ENCODE measurements at places on chromosomes 6 and 20.

- DNase-seq = no peak
Measured at GRCh38 chr20:62601172-62601571, 41.1 kb upstream of the SLCO4A1 start.

DNA sequence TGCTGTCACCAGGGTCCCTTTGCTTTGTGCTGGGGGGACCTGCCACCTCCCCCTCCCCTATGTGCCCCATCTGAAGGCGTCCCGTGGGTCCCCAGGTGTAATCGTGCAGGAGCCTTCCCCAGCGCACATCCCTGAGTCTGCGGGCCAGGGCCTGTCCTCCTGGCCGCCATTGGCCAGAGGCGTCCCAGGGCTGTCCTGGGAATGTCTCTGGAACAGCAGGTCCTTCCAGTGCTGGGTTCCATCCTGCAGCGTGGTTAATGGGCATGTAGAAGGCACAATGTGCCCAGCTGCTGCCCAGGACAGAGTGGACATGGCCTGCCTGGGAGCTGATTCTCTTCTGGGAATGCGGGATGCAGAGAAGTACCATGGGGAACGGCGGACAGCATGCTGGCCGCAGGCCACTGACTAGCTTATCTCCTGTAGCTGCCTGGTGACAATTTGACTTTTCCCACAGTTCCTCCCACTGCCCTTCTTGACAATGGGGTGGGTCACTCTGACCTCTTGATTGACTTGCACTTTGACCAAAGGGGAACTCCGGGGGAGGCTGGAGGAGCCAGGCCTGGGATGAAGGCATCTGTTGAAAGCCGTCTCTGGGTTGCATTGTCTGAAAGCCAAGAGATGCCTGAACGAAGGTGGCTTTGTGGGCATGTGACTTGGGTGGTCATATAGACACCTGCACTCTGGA lies 64.0 kb downstream of the CTCFL start:
- no peak for DNase-seq

GRCh38 chr20:2849529-2849928 lies 9.0 kb downstream of the VPS16 start:
- no peak for DNase-seq

DNA sequence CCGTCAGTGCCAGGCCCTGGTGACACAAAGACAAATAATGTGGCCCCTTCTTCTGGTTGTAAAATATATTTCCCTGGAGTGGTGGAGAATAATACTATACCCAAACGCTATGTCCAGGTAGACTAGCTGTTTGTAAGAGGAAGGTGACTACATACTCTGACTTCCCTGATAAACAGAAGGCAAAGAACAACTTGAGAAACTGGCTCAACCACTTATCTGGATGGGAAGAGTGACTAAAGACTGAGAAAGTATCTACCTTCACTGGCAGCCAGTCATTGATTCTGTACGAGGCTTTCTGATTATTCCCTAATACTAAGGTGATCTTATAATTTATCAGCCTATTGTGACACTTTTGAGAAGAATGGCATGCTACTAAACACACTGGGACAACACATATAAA lies 569.7 kb downstream of the EPHA7 start:
- DNase-seq = no peak

GRCh38 chr20:32763202-32764004 lies 1.2 kb downstream of the DNMT3B start:
- no peak for DNase-seq

DNA sequence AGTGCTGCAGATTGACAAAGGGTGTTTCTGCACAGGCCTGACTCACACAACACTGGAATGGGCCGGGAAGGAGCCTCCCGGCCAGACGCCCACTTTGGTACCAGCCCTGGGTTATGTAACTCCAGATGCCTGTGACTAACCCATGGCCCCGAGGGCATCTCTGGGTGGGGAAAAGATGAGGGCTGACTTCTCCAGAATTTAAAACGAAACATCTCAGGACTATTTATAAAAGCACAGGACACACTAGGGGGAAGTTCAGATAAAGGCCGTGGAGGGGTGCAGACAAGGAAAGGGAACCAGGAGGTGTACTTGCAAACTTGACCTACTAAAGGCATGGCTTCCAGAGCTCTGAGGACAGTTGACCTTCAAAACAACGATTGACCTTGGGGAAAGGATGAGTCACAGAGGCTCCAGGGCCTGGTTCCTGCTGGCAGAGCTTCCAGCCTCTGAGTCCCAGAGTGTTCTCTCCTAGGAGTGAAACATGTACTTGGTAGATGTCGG lies 196.9 kb downstream of the NFATC2 start:
- peak; percentile 24 for DNase-seq

DNA sequence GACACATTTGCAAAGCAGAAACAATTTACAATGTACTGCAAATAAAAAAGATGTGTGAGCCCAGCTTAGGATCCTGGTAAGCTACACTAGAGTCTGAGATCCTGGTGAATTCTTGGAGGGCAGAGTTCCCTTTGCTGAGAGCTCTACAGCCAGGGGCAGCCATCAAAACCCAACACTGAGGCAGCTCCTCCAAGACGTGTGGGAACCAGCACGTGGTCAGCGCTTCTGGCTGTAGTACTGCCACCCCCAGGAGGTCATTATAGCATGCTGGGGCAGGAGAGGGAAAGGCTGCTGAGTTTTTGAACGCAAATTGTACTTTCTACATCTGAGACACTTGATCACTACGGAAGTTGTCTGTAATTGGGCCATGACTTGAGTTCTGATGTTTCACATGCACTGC lies 131.5 kb downstream of the INSM1 start:
- no peak for DNase-seq

GRCh38 chr6:42066156-42066675 lies 15.9 kb downstream of the TAF8 start:
- DNase-seq = no peak

GRCh38 chr6:7183707-7184106 lies 75.9 kb downstream of the RREB1 start:
- DNase-seq = no peak

GRCh38 chr6:92263864-92264263 lies 1155.5 kb downstream of the EPHA7 start:
- no peak for DNase-seq

- no peak for DNase-seq
Measured at GRCh38 chr20:38700141-38700540, 24.1 kb upstream of the SLC32A1 start.

GRCh38 chr20:32191873-32192272 lies 15.7 kb downstream of the PLAGL2 start:
- no peak for DNase-seq

DNA sequence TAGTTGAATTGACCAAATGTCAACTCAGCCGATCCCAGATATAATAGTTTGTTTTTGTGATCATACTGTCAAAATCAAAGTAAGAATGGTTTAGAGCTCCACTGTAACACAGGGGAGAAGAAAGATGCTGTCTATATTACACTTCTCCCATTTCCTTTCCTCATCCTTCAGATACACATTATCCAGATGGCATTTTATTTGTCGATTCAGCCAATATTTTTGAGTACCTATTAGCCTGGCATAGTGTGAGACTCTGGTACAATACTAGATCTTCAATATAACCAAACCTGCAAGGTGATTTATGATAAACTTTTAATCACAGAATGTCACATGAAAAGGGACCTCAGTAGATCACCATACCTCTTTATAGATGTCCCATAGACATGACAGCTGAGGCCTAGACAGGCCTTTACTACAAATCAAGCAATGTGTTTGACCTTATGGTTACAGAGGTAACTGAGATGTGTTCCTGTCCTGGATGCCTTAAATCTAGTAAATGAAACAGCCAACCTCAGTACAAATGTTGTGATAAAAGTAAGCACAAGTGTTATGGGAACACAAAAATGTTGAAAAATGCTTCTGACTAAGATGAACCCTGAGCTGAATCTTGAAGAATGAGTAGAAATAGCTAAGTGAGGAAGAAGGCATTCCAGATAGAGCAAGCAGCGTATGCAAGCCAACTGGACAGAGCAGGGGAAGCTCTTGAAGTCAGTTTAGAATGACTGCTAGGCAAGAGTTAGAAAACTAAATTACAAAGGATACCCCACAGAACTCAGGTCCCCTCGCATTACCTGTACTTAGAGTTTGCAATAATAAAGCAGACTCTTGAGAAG lies 1.9 kb downstream of the FBXO9 start:
- DNase-seq = no peak

DNA sequence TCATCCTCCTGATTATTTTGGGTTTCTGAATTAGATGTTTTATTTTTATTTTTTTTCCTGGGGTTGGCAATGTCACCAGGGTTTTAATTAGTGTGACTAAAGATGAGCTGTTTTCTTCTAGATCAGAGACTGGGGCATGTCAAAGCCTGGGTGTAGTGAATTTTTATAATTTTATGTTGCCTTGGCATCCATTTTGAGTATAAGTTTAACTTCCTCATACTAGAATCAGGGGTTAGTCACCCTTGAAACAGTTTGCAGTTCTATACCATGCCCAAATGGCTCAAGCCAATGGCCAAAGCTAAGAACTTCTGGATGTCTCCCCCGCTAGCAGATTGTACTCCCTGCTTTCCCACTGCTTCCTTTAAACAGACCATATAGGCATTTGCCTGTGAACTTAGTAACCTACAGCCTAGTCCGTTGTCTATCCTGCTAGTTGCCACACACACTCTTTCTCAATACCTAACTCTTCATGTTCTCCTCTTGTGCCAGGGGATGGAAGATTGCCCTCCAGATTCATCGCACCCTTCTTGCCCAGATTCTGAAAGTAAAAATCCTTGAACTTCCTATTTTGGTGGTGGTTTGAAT lies 54.5 kb downstream of the KIAA0408 start:
- no peak for DNase-seq

- DNase-seq = no peak
Measured at GRCh38 chr6:34063651-34064050, 82.2 kb downstream of the GRM4 start.

GRCh38 chr6:148565321-148565926 lies 181.4 kb upstream of the UST start:
- no peak for DNase-seq

- no peak for DNase-seq
Measured at GRCh38 chr6:13447949-13448724, 39.3 kb downstream of the GFOD1 start.

- no peak for DNase-seq
Measured at GRCh38 chr6:12958052-12958706, 241.6 kb downstream of the PHACTR1 start.

DNA sequence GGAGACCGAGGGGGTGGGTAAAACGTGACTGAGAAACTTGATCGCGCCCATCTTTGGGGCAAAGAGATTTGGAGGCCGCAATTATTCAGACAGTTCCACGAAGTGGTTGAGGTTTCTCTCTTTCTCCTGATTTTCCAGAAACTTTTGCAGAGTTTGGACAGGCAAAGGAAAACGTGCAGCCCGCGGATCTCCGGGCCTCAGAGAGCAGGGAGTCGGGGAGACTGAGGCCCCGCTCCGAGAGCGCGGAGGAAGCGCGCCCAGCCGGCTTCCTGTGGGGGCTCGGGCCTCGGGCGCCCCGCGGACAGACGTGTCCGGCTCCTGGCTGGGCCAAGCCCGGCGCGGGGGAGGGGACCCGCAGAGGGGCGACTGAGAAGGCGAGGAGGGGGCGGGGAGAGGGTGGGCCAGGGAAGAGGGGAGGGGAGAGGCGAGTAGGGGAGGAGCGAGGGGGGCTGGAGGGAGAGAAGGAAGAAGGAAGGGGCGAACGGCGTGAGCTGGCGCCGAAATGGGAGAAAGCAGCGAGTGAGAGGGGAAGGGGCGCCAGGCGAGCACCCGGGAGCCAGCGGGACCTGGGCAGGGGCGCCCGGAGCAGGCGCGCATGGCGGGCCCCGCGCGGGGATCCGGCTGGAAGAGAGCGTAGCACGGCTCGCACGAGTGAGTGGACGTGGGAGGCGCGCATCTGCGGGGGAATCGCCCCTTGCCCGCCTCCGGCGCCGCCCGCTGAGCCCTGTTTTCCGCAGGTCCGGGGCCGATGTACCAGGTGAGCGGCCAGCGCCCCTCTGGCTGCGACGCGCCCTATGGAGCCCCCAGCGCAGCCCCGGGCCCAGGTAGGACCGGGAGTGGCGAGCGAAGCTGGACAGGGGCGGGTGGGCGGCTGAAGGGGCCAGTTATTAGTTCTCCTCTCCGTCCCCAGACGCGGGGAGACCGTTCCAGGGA lies at the start of gene MDFI:
Gene MDFI (plus strand): TSS at position 467 of the 933 bp plus-strand sequence. CDS start 282 bp downstream, at position 749.
- no peak for DNase-seq

GRCh38 chr6:170459451-170459850 lies 93.7 kb downstream of the PSMB1 start:
- DNase-seq = peak; percentile 5

DNA sequence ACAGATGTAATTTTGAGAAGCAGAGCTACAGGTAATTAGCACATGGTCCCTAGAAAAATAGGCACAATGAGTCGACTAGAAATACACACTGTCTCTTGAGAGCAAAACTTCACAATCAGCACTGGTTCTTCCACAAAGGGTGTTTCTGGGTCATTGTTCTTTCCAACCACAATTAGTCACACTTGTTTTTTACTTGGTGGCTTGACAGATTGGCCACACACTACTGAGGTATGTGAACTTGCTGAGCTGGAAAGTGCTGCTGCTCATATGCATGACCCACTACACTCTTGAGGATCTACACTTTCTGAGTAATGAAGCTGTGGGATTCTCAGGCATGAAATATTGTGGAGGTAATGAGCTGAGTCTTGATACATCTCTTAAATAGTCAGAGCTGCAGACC lies 347.7 kb downstream of the BCKDHB start:
- no peak for DNase-seq

- DNase-seq = no peak
Measured at GRCh38 chr6:39086294-39086693, 28.7 kb downstream of the SAYSD1 start.

DNA sequence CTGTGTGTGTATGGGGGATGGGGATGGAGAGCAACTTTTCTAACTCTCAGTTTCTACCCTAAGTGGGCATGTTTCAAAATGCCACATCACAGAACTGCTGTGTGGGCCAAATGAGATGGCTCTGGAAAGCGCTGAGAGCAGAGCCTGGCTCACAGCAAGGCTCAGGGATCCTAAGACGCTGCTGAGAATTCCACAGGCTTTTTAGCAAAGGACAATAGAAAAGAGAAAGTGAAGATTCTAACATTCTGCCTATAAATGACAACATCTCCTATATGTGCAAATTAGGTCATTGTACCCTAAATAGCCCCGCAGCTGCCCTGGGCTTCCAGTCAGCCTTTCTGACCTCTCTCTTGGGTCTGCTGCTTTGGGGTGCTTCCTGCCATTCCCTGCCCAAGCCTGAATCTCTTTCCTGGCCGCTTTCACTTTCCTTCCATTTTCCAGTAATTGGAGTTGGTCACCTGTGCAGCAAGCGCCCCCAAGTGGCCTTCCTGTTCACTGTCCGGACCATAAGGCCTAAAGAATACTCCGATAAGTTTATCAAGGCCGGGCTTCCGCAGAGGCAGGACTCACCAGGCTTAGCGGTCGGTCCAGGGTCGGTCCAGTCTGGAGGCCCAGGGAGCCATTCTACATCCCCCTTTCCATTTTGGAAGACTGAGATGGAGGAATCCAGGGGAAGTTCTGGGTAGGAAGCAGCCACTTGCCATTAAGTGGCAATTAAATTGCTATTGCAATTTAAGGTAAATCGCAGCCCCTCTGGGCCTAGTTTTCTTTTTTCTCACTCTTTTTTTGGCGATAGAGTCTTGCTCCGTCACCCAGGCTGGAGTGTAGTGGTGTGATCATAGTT lies 6.7 kb upstream of the DDR1 start:
- DNase-seq = peak; percentile 88
